Lung microvascular endothelial cell (primary cell): ENCODE measurements at places on chromosomes 3 and 15. TPM values are rescaled to one million over a fixed set of nuclear protein-coding genes. Genes with fewer than 3 reads are reported as not detected.
A peak's percentile ranks its signal among the peaks of the same experiment; 100 is the strongest.

DNA sequence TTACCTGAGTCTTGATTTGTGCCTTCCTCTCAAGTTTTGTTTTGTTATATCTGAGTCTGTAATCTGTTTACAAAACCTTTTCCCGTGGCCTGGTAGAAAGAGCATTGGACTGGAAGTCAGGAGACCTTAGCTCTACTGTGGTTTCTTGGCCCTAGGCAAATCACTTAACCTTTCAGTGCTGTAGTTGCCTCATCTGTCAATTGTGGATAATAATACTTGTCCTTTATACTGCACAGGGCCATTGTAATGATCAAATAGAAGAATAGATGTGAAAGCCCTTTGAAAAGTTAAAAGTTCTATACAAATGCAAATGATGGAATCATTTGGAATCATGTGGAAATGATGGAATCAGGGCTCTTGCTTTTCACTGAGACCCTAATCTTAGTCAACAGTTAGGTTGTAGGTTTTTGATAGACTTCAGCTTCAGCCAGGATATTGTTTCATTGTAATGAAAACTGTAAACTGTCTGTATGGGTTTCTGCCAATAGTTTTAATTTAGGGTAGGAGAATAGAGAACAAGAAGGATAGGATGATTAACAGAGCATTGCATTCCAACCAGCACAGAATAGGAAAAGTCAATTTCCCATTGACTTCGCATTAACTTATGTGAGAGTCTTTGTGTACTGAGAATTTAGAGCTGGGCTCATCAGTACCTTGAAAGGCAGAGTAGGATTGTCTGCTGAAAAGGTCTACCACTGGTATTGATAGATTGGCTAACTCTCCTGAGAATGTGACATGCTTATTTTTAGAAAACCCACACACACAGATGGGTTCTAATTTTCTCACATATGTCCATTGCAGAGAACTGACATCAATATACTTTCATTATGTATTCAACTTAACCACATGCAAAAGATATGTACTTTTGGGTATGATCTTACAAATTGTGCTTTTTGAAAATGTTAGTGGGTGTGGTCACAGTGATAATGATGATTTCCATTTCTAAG, 21.8 kb downstream of the MAP2K5 start:
- DNase-seq: no peak

AGTR1 gene
- total RNA-seq: not detected in 2 replicates

GRCh38 chr3:159627229-159627628, 361.4 kb upstream of the IL12A start:
- peak; percentile 14 for DNase-seq

DBR1 gene
- total RNA-seq: 10.5 and 14.5 TPM in 2 replicates

DNA sequence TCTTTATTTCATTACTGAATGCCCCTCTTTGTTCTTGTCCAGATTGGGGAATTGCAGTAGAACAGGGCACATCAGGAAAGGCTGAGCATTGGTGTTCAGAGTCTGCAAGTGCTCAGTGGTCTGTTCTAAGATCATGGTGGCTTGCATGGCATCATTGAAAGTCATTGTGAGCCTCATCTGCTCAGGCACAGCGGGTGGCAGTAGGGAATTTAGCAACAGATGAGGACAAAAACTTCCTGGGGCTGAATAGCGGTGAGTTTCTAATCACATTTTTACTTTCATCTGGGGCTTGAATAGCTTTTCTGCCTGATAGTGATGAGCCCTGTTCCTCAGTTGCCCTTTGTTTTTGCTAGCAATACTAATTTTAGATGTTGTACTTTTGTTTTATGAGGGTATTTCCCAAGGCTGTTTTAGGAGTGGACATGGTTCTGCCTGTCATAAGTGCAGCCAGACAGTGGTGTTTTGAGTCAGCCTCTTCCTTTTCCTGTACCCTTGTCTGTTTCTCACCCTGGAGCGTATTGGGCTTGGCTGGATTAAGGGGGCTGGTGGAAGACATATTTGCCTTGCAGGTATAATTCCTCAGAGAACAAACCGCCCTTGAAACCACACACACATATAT, 127.2 kb upstream of the IL12A start:
- DNase-seq: peak; percentile 90

DNA sequence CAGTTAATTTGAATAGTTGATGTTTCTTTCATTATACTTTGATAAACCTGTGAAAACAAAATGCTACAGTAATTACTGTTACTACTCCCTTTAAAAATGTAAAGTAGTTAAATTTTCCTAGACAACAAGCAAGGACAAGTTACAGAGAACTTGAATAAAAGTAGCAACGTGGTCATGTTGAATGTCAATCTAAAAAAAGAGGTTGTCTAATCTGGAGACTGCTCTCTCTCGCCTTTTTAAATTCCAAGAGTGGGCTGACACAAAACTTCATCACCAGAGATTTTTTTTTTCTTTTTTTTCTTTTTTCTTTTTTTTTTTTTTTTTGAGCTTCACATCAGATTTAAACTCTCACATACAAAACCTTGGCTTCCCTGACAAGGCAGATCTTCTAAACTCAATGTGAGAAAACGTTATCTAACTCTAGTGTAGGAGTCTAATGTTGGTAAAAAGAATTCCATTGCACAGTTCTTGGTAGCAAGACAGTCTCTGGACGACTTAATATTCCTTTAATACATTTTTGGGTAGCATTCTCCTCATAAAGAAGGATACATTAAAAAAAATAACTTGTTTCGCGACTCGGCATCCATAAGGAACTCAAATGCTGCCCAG, 4.1 kb downstream of the FOXP1 start:
- DNase-seq: peak; percentile 17

- no peak for DNase-seq
These were observed 46.0 kb downstream of the GALK2 start for GRCh38 chr15:49215768-49216739.

DNA sequence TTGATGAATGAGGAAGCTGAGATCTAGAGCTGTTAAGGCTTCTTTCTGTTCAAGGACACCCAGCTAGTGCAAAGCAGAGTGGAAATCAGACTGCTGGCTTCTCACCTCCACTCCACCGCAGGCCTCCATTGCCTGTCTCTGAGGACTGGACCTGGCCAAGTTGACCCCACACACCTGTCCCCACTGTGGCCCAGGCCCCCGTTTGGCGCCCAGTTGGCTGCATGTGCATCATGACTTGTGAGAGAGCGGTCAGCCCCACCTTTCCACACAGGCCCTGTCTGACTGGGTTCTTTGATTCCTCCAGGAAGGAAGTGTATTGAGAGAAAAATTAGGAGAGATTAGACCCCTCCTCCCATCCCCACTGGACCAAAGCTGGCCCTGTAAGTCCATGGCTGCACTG, 206.3 kb upstream of the TLE3 start:
- DNase-seq: no peak

DNA sequence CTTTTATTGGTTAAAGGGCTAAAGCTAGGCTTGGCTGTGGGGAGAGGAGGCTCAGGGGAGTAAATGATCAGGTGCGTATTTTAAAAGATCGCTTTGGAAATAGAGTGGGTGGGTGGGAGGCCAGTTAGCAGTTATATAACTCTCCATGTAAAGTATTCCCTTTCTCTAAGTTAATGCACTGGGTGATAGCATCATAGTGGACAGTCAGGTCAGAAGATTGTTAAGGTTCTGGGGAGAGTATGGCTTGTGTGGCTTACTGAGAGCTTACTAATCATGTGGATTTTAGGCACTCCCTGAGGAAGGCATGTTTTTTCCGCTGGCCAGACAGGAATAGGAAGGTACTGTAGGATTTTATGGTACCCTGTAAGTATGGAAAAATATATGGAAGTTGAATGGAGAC, 6.3 kb upstream of the EIF3J start:
- DNase-seq: no peak

- peak; percentile 53 for DNase-seq
These were observed 6.9 kb upstream of the CLPX start for GRCh38 chr15:65192016-65192415.

- no peak for DNase-seq
These were observed 457.6 kb downstream of the PDCD6IP start for GRCh38 chr3:34256021-34256420.

DNA sequence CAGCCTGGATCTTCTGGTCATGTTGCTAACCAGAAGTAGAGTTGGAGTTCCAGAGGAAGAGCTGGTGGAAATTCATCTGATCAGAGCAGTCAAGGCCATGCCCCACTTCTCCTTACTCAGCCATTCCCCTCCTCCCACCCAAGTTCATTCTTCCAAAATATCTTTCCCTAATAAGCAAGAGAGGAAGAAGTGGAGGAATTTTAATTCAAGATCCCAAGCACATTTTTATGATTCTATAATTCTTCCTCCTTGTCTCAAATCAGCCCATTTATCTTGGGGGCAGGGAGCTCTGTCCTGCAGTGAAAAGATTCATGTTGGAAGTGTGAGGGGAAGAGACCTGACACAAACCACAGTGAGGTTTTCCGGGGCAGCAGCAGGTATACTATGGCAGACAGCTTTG, 85.0 kb upstream of the GALNT15 start:
- no peak for DNase-seq

DNA sequence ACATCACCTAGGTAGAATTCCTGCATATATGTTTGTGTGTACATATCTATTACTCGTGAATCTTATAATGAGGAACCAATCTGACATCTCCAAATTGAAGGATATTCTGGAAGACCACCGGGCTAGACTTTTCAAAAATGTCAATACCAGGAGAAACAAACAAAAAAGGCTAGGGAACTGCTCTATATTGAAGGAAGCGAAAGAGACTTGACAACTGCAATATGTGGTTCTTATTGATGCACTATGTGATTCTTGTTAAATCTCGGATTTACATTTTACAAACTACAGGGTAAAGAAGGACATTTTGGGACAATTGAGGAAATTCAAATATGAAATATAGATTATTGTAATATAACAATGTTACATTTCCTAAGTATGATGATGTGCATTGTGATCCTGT, 137.5 kb upstream of the CCDC54 start:
- no peak for DNase-seq

DNA sequence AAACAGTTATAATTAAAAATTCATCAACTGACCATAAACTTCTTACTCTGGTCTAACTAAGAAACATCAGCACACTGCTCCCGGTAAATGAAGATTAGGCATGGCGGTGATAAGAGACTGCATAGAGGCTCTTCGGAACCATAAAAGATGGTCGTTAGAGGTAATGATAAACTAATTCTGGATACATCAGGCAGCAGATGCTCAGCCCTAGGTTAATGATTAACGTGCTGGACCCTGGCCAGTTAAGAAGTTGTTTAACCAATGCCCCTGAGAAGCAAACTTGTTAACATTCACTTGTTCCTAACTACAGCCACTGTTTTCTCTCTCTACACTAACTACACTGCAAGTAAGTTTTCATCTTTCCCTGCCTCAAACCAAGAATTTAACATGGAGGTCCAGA, 111.5 kb downstream of the PDZRN3 start:
- no peak for DNase-seq

DNA sequence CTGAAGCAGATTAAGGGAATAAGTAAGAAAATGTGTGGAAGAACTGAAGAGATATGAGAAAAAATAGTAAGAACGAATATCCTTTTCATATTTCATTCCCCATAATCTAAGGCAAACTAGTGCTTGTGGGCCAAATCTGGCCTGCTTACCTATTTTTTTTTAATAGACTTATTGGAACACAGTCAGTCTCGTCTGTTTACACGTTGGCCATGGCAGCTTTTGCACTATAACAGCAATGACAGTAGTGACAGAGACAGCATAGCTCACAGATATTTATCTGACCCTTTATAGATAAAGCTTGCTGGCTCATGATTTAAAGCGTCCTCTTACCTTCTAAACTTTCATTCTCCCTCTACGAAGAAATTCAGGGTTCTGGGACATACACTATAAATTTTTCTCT, 50.0 kb upstream of the CDAN1 start:
- no peak for DNase-seq

- DNase-seq: peak; percentile 51
These were observed 43.8 kb upstream of the UACA start for GRCh38 chr15:70806992-70807712.

GRCh38 chr15:62816342-62817069, 226.0 kb upstream of the TPM1 start:
- DNase-seq: no peak

DNA sequence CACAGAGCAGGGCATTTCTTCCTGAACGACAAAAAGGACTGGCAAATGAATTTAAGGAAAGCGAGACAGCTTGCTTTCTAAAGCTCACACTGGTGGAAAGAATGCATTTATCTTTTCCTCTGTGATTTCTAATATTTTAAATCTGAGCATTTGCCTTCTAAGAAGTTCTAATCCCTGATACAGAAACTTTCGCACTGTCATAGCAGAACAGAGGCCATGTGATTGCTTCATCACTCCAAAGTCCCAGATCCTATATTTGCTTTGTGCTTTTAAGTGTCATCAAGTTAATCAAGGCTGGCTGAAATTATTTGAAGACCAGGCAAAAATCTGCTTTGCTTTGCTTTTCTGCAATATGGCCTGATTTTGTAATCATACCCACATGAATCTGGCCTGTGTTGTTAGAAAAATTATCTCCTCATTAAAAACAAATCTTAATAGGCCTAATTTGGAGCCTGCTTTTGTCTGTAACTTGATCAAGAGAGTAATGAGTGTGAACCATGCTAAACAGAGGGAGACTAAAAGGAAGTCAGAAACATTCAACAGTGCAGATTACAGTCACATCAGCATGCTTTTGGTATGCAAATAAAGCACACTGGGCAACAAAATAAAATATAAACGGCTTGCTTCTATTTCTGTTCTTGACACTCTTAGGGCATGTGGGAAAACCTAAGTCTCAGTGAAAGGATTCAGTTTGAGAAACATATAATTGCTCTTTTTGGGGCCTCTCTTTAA, 178.2 kb upstream of the ADAMTS9 start:
- DNase-seq: no peak

TMCC1 gene
- total RNA-seq: 18.1 and 58.7 TPM in 2 replicates

DNA sequence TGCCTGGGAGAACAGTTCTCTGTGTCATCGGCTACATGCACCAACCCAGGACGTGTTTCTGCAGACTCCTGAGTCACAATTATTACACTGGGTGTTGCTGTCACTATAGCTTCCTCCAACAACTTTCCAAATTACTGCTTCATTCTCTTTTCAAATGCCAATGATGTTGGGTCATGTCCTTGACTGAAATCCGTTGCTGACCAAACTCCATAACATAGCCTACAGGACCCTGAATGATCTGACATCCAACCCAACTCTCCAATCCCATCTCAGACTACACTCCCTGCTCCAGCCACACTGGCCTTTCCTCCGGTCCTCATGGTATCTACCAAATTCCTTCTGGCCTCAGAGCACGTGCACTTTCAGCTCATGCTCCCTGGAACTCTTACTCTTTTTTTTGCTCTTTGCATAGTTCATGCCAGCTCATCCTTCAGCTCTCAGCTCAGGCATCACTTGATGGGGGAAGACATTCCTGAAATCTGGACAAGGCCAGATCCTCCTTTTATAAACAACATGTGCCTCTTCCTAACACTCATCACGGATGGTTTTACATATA, 108.8 kb upstream of the PTPRG start:
- no peak for DNase-seq

ADGRG7 gene
- not detected in 2 replicates for total RNA-seq

IL16 gene
- 0.99 and 1.5 TPM in 2 replicates for total RNA-seq

- DNase-seq: no peak
These were observed 293.7 kb downstream of the NSUN3 start for GRCh38 chr3:94356581-94356980.
